ENCODE measurements at places on chromosomes 16 and 17.

DNA sequence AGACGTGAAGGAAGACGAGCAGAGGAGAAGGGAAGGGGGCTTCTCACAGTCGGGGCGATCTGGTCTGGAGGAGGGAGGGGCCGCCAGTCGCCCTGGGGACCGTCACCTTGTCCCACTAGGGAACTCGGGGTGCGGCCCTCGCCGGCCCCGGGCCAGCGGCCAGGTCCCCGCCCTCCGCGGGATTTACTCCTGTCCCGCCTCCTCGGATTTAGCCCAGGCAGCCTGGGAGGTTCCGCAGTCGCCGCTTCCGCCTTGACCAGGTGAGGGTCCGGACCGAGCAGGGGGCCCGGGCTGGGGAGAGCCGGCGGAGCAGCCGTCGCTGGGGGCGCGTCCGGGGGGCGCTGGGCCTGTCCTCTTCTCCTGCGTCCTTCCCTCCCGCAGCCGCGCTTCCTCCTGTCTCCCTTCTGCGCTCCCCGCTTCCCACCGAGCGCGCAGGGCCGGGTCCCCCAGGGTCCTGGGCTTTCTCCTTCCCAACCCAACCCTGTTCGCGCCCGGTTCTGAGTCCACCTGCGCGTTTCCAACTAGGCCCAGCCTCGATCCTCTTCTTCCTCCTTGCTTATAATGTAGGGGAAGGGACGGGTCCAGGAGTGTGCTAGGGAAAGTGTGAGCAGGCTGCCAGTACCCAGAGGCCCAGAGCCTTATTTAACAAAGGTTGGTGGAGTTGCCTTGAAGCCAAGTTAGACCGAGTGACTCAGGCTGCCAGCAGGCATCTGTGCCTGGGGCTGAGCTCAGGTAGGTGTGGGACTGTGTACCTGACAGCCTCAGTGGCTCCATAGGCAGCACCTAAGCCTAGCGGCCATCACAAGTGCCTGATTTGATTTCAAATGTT lies at the start of gene TNK1:
TSS of gene TNK1 (plus strand) at position 235 of the 829 bp plus-strand sequence. CDS start 1,838 bp downstream, outside the sequence.
- DNase-seq = no peak

DNA sequence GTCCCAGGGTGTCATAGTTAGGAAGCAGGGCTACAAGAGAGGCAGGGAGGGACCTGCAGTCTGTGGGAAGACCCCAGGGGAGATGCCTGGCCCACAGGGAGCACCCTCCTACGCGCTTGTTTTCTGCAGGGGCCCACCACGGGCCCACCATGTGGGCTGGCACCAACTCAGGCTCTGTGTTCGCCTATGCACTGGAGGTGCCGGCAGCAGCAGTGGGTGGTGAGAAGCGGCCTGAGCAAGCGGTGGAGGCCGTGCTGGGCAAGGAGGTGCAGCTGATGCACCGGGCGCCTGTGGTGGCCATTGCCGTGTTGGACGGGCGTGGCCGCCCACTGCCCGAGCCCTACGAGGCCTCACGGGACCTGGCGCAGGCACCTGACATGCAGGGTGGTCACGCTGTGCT lies 15.0 kb downstream of the LLGL1 start:
- DNase-seq = no peak

DNA sequence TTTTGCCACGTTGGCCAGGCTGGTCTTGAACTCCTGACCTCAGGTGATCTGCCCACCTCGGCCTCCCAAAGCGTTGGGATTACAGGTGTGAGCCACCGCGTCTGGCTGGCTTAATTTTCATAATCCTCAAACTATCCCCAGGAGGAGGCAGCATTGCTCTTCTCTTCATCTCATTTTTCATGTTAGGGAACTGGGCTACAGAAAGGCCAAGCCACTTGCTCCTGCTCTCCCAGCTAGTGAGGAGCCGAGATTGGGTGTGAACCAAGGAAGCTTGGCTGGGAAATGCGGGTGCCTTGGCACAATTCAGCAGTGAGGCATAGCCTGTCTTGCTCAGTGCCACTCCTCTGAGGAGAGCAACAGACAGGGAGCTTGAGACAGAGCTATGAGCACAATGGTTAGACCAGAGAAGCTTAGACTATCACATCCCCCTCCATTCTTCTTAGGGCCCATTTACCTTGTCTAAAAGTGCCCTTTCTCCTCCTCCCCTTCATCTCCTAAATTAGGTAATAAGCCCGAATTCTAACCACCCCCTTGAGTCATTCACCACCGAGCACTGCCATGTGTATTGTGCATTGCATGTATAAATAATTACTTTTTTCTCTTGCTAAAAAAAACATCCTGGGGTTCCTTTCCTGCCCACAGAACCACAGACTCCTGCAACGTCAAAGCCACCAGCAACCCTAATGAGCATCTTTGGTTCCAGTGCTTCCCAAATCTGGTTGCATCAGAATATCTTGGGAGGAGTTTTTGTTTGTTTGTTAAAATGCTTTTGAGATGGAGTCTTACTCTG lies 20.0 kb upstream of the KIF19 start:
- no peak for DNase-seq

DNA sequence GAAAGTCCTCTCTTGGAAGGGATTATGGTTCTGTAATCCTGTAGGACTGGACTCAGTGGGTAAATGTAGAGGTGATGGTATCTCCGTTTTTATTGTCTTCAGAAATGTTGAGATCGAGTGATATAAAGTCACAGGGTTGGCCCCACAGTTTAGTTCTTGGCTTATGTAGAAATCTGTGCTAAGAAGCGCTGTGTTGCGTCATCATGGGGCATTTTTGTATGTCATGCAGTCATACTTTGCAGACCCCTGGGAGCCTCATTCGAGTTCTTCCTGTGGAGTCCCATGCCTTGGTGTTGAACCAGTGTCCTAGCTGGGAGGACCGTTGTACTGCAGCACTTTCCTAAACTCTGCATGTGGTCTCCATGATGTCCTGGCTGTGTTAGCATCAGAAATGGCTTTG lies 619.7 kb downstream of the MAF start:
- DNase-seq = no peak

- DNase-seq = no peak
Observed at GRCh38 chr17:47924785-47925677, 16.3 kb upstream of the PNPO start.

- DNase-seq = no peak
Observed at GRCh38 chr17:76197911-76198310, 42.4 kb downstream of the RNF157 start.

- no peak for DNase-seq
Observed at GRCh38 chr16:51399908-51400670, 249.0 kb upstream of the SALL1 start.

- no peak for DNase-seq
Observed at GRCh38 chr16:80899809-80900592, 95.6 kb upstream of the CDYL2 start.

GRCh38 chr16:54936979-54937670 lies 6.5 kb downstream of the IRX5 start:
- DNase-seq = no peak

GRCh38 chr16:53821957-53822625 lies 118.1 kb downstream of the FTO start:
- DNase-seq = no peak

DNA sequence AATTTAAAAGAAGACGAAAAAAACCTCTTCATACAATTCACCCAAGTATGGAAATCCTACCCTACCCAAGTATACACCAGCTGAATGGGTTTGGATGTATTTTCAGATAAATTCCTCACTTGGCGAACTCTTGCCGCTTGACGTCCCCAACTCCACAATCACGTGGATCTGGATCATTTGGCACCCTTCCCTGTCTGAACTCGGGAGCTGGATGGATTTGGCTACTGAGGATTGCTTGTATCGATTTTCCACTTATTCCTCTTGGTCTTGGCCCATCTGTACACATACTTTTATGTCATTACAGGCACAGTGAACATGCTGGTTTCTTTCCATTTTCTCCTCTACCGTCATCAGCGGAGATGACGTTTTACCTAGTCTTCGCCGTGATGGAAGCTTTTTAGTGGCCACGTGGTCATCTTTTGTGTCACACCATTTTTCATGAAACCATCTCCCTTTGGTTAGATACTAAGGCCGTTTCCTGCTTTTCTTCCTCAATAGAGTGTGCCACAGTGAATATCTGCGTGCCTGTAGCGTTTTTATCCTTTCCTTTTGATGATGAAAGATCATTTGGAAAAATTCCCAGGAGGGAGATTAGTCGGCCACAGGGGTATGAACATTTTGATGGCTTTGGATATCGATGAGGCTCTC lies 47.1 kb downstream of the CMIP start:
- no peak for DNase-seq

DNA sequence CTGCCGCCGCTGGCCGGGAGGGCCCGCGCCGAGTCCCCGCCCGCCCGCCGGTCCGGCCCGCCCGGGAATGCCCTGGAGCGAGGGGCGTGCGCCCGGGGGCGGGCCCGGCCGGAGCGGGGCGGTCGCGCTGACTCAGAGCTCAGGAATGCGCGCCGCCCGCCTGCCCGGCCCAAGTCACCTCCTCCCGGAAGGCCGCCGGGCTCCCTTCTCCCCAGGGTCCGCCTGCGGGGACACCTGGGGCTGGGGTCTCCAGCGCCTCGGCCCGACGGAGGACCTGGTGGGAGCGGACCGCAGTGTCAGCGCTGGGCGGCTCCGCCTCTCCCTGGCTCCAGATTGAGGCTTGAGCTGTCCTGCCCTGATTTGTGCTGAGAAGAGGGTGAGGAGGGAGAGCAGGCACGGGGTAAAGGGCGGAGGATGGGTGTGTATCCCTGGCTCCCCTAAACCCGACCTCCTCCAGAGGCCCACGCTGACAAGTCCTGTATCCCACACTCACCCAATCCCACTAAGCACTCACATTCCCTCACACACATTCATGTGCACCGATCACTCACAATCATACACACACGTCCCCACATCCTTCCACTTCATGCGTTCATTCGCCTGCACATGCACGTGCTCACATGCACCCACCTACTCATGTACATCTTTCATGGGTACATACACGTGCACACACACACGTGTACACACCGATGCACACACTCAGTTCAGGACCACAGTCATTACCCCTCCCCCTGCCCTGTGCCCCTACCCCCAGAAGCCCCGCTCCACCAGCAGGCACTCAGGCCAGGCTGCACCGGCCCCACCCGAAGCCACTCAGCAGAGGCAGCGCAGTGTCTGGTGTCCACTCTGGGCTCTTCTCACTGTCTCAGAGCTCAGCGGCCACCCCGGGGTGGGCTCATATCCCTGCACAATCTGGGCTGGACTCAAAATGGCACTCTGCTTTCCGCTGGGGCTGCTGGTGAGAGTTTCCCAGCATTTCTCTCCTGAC lies at the start of gene RHBDF1:
TSS of gene RHBDF1 (minus strand) at position 71 of the 988 bp plus-strand sequence. CDS start 7,616 bp downstream, outside the sequence.
- DNase-seq = no peak

All from esophagus squamous epithelium (tissue), 5 donors.